ENCODE measurements at places on chromosomes 4 and X. TPM values are rescaled to one million over a fixed set of nuclear protein-coding genes. Genes with fewer than 3 reads are reported as not detected.

DNA sequence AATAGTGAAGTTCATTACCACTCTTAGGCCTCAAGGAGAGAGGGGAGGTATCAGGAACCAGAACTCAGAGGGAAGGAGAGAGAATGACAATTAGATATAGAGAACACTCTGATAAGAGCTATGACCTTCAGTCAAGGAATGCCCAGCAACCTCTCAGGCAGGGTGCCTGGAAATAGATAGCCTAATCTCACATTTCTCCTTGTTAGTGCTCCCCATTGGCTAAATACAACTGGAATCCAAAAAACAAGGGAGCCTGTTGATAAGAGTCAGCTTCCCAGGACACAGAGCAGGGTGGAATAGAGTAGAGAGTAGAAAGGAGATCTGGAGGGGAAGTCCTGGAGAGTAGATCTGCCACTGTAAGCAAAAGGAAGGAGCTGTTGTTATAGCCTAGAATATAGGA lies 62.1 kb downstream of the DCX start:
- no peak for DNase-seq

GRCh38 chrX:154603438-154604430 lies 15.3 kb downstream of the CTAG1B start:
- peak; percentile 91 for DNase-seq

- DNase-seq = peak; percentile 79
Measured at GRCh38 chr4:83128240-83128929, 13.9 kb upstream of the PLAC8 start.

- no peak for DNase-seq
Measured at GRCh38 chr4:150582146-150582872, at the start of gene MAB21L2. TSS of gene MAB21L2 (plus strand) at chr4:150582151. CDS start at chr4:150583030, 879 bp downstream.

DNA sequence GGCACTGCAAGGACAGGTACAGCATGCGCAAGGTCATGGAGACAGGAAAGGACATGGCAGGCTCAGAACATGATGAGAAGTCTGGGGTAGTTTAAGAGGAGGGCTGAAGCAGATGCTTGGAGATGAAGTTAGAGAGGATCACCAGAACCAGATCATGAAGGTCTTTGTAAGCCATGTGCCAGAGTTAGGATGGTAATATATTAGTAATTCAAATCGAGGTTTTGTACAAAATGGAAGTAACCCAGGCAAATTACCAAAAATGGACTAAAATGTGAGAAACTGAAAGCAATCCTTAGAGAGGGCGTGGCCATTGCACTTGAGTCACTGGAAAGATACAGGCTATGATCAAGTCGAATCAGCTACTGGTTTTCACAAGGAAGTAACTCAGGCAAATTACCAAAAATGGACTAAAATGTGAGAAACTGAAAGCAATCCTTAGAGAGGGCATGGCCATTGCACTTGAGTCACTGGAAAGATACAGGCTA lies 13.5 kb downstream of the RXFP1 start:
- peak; percentile 72 for DNase-seq

- no peak for DNase-seq
Measured at GRCh38 chr4:85414972-85415371, 60.0 kb upstream of the ARHGAP24 start.

GRCh38 chrX:85622635-85623034 lies 243.2 kb upstream of the POF1B start:
- DNase-seq = no peak

DNA sequence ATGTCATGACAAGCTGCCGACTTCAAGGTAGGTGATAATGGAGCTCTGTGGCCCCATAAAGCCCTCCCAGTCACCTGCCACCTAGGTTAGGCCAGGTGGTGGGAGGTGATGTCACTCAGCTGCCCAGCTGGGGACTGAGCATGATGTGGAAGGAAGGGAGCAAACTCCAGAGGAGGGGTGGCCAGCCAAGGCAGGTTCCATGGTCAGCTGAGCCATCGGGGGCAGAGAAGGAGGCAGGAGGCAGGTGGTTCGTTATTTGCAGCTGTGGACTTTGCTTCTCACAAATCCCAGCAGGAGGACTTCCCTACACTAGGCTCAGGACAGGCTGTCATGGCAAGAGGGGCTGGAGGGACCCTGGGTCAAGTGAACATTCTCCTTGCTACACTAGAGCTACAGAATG lies 2.1 kb downstream of the CCDC120 start:
- no peak for DNase-seq

- DNase-seq = peak; percentile 94
Measured at GRCh38 chr4:15836362-15836761, 58.2 kb downstream of the CD38 start.

GRCh38 chr4:45946699-45947098 lies 177.2 kb downstream of the GABRG1 start:
- DNase-seq = peak; percentile 28

DNA sequence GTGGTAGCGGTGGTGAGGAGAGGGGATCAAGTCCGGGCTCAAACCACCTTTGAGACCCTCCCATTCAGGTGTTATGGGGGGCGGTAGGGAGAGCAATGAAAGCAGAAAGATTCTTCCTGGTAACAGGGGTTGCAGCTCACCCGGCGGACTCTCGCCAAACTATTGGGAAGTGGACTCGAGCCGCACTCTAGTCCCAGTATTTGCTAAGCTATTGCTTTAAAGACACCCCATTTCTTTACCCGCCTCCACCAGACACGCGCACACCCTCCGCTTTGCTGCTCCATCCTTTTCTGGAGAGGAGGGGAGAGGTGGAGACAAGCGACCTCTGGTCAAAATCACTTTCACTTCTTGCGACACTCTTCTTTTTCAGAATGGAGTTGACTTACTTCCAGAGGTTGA lies 625 bp upstream of the GABRA4 start:
- DNase-seq = no peak

DNA sequence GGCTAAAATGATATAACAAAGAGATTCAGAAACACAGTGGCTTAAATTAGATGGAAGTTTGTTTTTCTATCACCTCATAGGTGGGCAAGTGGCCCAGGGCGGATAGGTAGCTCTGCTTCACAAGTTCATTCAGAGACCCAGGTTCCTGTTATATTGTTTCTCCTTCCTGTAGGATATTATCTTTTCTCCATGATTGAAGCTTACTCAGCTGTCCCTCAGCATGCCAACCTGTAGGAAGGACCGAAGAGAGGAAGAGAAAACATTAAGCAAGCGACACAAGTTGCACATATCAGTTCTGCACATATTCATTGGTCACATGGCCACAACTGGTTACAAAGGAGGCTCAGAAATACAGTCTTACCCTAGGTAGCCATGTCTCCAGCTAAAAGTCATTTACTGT lies 6.9 kb downstream of the KLHL5 start:
- no peak for DNase-seq

GRCh38 chr4:100797791-100798190 lies 280.0 kb upstream of the EMCN start:
- DNase-seq = no peak

DNA sequence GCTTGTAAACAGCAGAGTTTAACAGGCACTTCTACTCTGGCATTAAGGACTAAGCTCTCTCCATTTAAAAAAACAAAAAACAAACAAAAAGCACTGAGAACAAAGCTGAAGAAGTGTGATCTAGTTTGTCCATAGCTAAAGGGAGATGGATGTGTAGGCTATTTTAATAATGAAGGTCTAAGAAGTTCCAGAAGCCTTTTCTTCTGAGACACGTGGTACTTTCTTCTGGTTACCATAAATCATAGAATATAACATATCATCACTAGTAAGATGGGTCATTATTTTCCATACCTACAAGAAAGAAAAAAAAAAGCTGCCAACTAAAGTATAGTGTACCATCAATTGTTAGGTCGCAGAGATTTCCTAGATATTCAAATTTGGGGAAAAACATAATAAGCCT lies 722 bp upstream of the NBDY start:
- DNase-seq = no peak

GRCh38 chr4:13706716-13707115 lies 79.2 kb upstream of the BOD1L1 start:
- peak; percentile 92 for DNase-seq

DNA sequence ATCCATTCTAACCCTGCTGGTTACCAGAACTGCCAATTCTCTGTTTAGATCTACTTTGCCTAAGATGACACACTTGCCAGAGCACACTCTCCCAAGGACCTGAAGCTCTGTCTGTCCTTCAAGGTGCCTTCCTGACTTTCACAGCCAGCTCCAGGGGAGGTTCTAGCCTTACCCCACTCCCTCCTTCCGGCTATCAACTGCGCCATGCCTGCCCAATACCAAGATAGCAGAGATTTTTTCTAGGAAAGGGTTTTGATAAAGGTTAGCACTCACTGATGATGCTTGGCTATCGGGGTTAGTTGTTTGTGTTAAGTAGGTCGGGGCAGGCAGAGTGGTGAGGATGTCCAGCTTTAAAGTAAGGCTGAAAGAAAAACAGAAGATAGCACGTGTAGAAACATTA lies 14.3 kb downstream of the ALPK1 start:
- DNase-seq = no peak

Gene PABPC1L2A
- total RNA-seq = not detected

Gene HPF1
- 18.9 TPM for total RNA-seq

Gene CHRDL1
- total RNA-seq = 39.8 TPM

Gene MAGEA12
- total RNA-seq = not detected

Gene MAMLD1
- 0.52 TPM for total RNA-seq
